Psoas muscle (tissue), 8 donors: ENCODE measurements at places on chromosomes 3 and 15. TPM values are rescaled to one million over a fixed set of nuclear protein-coding genes. Genes with fewer than 3 reads are reported as not detected.

DNA sequence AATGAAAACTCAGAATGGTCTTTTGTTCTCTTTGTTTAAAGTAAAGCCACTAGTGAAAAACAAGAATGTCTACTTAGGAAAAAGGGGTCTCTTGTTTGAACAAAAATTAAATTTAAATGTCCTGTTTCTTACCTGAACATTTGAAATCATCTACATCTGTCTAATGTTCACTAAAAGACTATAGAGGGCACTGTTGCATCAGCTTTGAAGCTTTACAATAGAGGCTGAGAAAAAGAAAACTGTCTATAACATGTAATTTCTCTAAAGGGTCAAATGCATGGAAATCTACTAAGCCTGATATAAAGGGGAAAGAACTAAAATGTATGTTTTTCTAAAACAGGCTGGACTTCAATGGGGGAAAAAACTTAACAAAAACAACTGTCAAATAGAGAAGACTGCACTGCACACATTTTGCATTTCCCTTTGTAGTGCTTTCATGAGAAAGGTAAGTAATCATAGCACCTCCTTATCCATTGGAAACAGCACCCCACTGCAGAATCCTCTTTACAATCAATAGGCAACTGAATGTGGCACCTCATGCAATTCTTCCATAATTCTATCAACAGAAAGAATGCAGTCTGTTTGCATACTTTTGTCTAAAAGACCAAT, 26.3 kb downstream of the DPH6 start:
- DNase-seq, result no peak
- H3K4me1 ChIP-seq, result peaks cover 11% of the 10 kb centered on the region
- H3K27me3 ChIP-seq, result no peaks in the 10 kb centered on the region

DNA sequence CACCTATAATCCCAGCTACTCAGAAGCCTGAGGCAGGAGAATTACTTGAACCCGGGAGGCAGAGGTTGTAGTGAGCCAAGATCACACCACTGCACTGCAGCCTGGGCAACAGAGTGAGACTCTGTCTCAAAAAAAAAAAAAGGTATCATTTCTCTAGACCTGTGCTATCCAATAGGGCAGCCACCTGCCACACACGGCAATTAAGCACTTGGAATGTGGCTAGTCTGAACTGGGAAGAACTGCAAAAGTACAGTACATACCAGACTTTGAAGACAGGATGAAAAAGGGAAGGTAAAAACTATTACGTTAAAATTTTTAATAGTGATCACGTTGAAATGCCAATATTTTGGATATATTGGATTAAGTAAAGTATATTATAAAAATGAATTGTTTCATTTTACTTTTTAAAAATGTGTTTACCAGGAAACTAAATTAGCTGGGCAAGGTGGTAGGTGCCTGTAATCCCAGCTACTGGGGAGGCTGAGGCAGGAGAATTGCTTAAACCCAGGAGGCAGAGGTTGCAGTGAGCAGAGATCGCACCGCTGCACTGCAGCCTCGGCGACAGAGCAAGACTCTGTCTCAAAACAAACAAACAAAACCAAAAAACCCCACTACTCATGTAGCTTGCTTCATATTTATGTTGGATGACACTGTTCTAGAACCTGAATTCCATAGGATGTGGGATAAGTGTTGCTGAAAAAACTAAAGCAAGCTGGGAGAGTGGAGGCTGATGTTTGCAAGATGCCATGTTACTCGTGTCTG, 2.3 kb downstream of the CYP8B1 start:
- no peak overlapping the region for H3K4me3 ChIP-seq
- H3K4me1 ChIP-seq, result no peaks in the 10 kb centered on the region
- DNase-seq, result no peak

DNA sequence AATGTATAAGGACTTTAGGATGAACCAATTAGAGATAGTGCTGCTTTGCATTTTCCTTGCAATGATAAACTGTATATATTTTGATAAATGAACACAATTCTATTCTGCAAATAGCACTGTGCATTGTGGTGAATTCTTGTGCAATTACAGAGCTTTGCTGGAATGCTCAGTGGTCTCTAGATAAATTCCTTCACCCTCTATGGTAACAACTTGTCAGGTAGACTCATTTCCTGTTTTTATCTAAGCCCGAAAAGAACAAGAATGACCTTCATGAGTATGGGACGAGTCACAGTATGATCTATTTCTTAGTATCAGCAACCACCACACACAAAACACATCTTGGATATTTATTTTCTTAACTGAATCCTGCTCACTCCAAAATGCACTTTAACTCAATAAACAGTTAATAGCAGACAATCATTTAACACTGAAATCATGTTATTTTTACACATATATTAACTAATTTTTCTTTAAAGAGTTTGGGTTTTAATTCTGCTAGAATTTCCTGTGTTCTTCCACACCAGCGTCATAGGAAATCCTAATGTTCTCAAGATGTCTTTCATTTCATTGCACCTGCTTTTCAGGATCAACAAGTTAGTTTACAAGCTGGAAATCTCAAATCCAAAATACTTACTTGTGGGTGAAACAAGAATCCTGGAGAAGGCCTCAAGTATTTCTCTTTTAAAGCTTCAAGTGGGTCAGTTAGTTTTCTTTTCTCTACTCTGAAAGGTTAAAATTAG, 551.2 kb downstream of the MECOM start:
- H3K4me1 ChIP-seq, result no peaks in the 10 kb centered on the region
- H3K27ac ChIP-seq, result peak overlapping the region; percentile 18
- no peaks in the 10 kb centered on the region for H3K36me3 ChIP-seq
- no peaks in the 10 kb centered on the region for H3K27me3 ChIP-seq

DNA sequence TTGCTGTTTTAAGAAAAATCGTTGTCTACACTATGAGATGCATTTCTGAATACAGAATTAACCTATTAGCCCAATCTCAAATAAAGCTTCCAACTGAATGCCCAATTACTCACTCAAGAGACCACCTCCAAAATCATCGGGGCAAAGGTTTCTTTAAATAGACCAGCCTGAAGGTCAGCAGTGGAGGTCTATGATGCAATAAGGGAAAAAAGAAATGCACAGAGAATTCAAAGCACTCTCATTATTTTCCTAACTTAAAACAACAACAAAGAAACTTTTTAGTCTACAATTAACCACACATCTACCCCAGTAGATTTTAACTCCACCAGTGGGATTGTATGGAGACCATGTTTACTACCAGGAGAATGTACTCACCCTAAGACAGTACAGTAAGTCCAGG, 657.7 kb upstream of the CCDC54 start:
- H3K36me3 ChIP-seq, result no peaks in the 10 kb centered on the region
- DNase-seq, result no peak
- no peak overlapping the region for H3K27ac ChIP-seq

GRCh38 chr3:129046037-129046731, 14.4 kb upstream of the GP9 start:
- no peaks in the 10 kb centered on the region for H3K36me3 ChIP-seq
- peak; percentile 13 for DNase-seq
- H3K4me1 ChIP-seq, result no peaks in the 10 kb centered on the region
- H3K27me3 ChIP-seq, result no peaks in the 10 kb centered on the region
- no peak overlapping the region for H3K27ac ChIP-seq

DNA sequence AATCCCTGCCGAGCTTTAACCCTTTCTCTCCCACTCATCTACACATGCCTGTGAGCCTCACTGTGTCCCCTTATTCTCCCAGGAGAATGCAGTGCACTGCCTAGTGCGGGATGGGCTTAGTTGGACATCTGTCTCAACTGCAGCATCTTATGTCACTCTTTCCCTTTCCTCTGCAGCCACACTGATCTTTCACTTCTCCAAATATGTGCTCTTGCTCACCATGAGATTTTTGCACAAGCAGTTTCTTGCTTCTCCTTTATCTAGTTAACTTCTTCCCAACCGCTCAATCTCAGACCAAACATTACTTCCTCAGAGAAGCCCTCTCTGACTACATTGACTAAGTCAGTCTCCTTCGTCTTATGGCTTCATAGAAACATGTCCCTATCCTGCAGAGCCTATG, 292.3 kb downstream of the KBTBD8 start:
- peaks cover 5% of the 10 kb centered on the region for H3K4me1 ChIP-seq
- DNase-seq, result no peak
- H3K27me3 ChIP-seq, result no peaks in the 10 kb centered on the region

DNA sequence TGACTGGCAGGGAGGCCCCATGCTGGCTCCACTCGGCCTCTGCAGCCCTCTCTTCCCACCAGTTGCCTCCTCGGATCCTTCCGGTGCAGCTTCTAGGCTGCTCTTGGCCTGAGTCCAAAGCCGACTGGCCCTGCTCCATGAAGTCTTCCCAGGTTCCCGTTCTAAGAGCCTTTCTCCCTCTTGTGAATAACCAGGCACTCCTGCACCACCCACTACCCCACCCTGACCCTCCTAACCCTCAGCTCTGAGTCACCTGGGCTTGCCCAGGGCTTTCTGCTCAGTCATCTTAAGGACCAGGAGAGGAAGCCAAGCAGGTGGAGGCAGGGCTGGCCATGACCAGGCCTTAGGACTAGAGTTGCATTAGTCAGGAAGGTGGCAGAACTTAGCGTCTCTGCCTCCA, 28.1 kb upstream of the CNBP start:
- peak overlapping the region; percentile 72 for H3K27ac ChIP-seq
- H3K4me1 ChIP-seq, result peaks cover 16% of the 10 kb centered on the region
- no peaks in the 10 kb centered on the region for H3K27me3 ChIP-seq
- no peaks in the 10 kb centered on the region for H3K36me3 ChIP-seq

- H3K4me1 ChIP-seq, result no peaks in the 10 kb centered on the region
- no peak overlapping the region for H3K4me3 ChIP-seq
- H3K36me3 ChIP-seq, result no peaks in the 10 kb centered on the region
- no peaks in the 10 kb centered on the region for H3K27me3 ChIP-seq
- no peak for DNase-seq
Measured at GRCh38 chr3:154013736-154014135, 107.5 kb upstream of the ARHGEF26 start.

GRCh38 chr3:117735481-117736101, 1026.0 kb downstream of the TUSC7 start:
- no peaks in the 10 kb centered on the region for H3K36me3 ChIP-seq
- no peak overlapping the region for H3K27ac ChIP-seq
- no peak overlapping the region for H3K4me3 ChIP-seq
- no peak for DNase-seq

- no peak overlapping the region for H3K4me3 ChIP-seq
- no peak for DNase-seq
- H3K27ac ChIP-seq, result peak overlapping the region; percentile 72
- no peaks in the 10 kb centered on the region for H3K27me3 ChIP-seq
Measured at GRCh38 chr15:30922480-30923311, 19.0 kb downstream of the FAN1 start.

- H3K36me3 ChIP-seq, result peaks cover 8% of the 10 kb centered on the region
- H3K4me3 ChIP-seq, result no peak overlapping the region
- no peak for DNase-seq
- no peak overlapping the region for H3K27ac ChIP-seq
Measured at GRCh38 chr15:58795825-58796224, 24.7 kb downstream of the MINDY2 start.

DNA sequence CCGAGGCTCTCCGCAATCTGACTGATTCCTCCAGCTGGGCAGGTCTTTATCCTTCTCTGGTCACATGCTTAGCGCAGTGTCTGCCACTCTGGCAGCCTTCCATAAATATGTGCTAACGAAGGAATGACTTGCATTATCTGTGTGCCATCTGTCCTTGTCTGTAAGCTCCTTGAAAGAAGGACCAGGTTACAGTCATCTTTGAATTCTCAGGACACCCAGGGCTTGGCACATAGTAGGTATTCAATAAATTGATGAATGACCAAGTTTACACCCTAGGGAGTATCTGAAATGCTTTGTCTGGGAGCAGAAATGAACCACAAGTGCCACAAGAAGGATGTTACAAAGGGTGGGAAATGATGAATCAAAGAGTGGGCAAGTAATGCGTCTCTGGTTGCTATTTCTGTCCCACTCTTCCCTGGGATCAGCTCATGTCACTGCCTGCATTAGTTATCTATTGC, 16.5 kb upstream of the FAM3D start:
- H3K4me3 ChIP-seq, result no peak overlapping the region
- peak overlapping the region; percentile 30 for H3K27ac ChIP-seq
- H3K4me1 ChIP-seq, result no peaks in the 10 kb centered on the region
- DNase-seq, result no peak
- H3K36me3 ChIP-seq, result no peaks in the 10 kb centered on the region

DNA sequence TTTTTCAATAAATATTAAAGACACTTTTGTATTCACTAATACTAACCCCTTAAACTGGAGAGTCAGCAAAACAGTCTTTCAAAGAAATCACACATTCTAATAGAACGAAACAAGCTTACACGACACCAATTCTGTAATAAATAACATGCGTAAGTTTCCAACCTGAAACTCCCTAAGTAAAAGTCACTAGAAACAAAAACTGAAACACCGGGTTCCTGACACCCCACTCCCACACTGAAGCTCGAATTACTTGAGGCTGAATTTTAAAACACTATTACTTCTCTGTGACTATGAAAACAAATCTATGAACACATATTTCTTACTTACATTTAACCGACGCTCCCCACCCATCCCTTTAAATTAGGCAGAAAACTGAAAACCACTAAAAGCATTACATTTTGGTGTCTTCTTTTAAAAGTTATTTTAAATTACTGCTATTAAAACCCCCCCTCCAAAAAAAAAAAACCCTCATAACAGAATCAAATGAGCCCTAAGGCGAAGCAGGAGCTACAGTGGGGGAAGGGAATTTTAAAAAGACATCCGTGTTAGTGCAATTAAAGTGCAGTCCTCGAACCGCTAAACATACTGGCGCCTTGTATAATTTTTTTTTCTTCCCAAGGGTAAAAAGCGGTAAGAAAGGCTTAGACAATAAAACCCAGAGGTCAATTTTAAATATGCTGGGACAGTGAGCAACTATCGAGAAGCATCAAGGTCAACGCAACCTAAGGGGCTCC, 878 bp downstream of the SPPL2A start:
- H3K27me3 ChIP-seq, result no peaks in the 10 kb centered on the region
- H3K4me3 ChIP-seq, result peak overlapping the region; percentile 90
- H3K36me3 ChIP-seq, result peaks cover 7% of the 10 kb centered on the region
- H3K27ac ChIP-seq, result peak overlapping the region; percentile 99

- no peaks in the 10 kb centered on the region for H3K4me1 ChIP-seq
- H3K27me3 ChIP-seq, result peaks cover 2% of the 10 kb centered on the region
- no peak for DNase-seq
- H3K36me3 ChIP-seq, result no peaks in the 10 kb centered on the region
- no peak overlapping the region for H3K27ac ChIP-seq
Measured at GRCh38 chr3:14592390-14592789, 52.2 kb upstream of the GRIP2 start.

GRCh38 chr15:100020614-100021013, 287.4 kb upstream of the LYSMD4 start:
- DNase-seq, result no peak
- no peaks in the 10 kb centered on the region for H3K4me1 ChIP-seq
- H3K27me3 ChIP-seq, result no peaks in the 10 kb centered on the region
- no peak overlapping the region for H3K27ac ChIP-seq

DNA sequence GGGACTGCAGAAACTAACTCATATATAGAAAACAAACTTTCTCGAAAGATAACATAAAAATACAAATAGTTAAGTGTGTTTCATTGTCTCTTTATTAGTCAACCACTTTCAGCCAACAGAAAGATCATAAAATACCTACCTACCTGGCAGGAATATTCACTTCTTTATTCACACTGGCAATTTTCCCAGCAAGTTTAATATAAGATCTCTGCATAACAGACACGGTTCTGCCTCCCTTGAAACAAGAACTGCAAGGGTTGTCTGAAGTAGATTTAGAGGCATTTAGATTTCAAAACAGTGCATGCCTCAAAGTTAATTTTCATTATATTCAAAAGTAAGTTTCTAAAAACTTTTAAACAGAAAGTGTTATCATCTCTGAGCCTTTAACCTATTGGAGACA, 7.1 kb downstream of the NPTN start:
- no peak for DNase-seq
- H3K36me3 ChIP-seq, result no peaks in the 10 kb centered on the region
- no peaks in the 10 kb centered on the region for H3K27me3 ChIP-seq
- no peak overlapping the region for H3K27ac ChIP-seq

The HYPK gene
- 28.0 TPM for total RNA-seq

The FAM81A gene
- 1.2 TPM for total RNA-seq

The EAF2 gene
- total RNA-seq, result 5.1 TPM
